ENCODE measurements at places on chromosomes 2 and 18. TPM values are rescaled to one million over a fixed set of nuclear protein-coding genes. Genes with fewer than 3 reads are reported as not detected.

- peaks cover under 1% of the 10 kb centered on the region for H3K27me3 ChIP-seq
- DNase-seq, result no peak
- H3K4me1 ChIP-seq, result no peaks in the 10 kb centered on the region
- no peaks in the 10 kb centered on the region for H3K36me3 ChIP-seq
Observed at GRCh38 chr2:62604336-62604735, 98.3 kb upstream of the TMEM17 start.

The ASB18 gene
- not detected for total RNA-seq

The LOXHD1 gene
- 0.47 TPM for total RNA-seq

DNA sequence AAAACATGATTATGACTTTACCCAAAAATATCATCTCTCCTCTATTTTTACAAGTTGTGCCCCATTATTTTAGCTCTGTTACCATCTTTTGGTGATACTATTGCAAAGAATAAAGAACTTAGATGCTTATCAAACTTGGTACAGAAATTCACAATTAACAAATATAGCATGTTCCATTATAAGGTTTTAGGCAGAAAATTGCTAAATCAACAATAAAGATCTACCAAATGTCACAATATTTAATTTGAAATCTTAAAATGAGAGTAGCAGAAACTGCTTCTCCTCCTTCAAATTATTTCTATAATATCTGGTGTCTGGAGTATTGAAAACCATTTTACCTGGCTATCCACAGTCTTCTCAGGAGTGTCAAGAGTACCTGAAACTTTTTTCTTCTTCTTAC is 8.7 kb downstream of the NIFK start:
- peaks cover 55% of the 10 kb centered on the region for H3K36me3 ChIP-seq
- no peak overlapping the region for H3K4me3 ChIP-seq
- no peak overlapping the region for H3K27ac ChIP-seq
- DNase-seq, result no peak
- H3K4me1 ChIP-seq, result peaks cover 22% of the 10 kb centered on the region

- H3K4me3 ChIP-seq, result no peak overlapping the region
- H3K27ac ChIP-seq, result no peak overlapping the region
- DNase-seq, result no peak
- peaks cover 20% of the 10 kb centered on the region for H3K27me3 ChIP-seq
Observed at GRCh38 chr18:34970106-34970505, 71.1 kb upstream of the MAPRE2 start.

DNA sequence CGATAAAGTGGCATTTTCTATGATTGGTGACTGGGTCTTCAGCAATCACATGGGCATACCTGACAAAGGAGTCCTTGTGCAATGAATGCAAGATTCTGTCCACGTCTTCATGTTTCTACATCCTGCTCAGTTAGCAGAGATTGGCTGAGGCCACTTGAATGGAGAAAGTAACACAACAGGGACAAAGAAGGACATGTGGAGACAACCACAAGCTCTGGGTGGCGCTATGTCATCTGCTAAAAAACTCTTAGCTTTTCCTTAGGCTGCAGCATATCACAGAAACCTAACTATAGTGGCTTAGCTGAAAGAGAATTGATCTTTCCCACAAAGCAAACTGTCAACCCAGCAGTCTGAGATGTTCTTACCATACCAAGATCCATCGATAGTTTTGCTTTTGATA is 1109.7 kb downstream of the SOCS6 start:
- H3K27me3 ChIP-seq, result no peaks in the 10 kb centered on the region
- H3K27ac ChIP-seq, result no peak overlapping the region
- no peak overlapping the region for H3K4me3 ChIP-seq
- H3K4me1 ChIP-seq, result no peaks in the 10 kb centered on the region
- DNase-seq, result no peak
- H3K36me3 ChIP-seq, result no peaks in the 10 kb centered on the region

DNA sequence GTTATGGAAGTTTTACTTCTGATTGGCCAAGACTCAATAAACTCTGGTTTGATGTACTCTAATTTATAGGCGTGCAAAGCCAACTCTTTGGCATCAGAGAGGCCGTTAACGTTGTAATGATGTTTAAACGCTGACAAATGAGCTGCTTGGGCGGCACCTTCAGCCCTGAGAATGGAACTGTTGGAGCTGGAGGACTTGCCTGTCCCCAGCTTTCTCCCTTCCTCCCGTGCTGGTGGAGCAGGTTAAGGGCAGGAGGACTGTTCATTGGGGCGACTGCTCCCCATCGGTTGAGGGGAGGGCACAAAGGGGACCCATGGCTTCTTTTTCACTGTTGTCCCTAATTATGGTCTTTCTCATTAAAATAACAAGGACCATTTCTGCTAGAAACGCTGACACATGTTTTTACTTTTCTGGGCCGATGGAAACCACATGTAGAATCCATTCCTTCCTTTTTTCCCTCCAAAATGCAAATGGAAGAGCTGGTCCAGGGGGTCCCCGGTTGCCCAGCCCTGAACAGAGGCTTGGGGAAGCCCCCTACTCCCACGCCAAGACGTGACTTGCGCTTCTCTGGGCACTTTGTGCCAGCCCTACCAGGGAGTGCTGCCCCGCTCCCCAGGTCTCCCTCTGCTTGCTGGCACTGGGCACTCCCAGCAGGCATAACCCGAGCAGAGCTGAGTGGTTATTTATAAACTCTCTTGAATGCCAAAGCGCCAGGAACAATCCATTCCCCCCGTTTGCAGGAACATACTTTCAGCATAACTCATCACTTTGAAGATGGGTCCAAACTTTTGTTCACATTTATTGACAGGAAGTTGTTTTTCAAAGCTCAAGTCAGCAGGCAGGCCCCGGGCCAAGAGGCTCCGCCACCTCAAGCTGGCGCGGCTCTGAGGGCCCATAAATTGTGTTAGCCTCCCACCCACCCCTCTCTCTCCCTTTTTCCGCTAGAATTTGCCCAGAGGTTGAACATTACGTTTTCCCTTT is 170.1 kb downstream of the ASB1 start:
- DNase-seq, result no peak
- no peaks in the 10 kb centered on the region for H3K27me3 ChIP-seq
- H3K27ac ChIP-seq, result no peak overlapping the region
- H3K4me3 ChIP-seq, result no peak overlapping the region
- H3K36me3 ChIP-seq, result no peaks in the 10 kb centered on the region
- H3K4me1 ChIP-seq, result no peaks in the 10 kb centered on the region

The PCGF1 gene
- total RNA-seq, result 28.5 TPM

The CDH20 gene
- total RNA-seq, result not detected

The ALKAL2 gene
- total RNA-seq, result not detected

DNA sequence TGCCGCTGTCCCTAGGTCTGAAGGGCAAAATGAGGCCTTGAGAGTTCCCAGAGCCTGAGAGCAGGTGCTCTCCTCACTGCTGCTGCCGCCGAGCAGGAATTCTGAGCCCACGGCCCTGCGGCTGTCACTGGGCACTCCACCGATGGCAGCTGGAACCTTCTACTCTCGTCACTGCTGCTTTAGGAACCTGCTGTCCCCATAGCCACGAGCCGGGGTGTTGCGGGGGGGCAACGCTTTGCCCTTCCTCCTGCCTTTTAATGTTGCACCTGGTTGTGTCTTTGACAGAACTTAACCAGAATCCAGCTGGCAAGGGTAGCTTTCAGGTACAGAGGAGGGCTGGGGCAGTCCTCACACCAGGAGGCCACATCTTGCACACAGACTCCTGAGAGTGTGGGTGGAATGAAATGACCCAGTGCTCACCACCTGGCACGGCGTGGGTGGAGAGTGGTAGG is 32.3 kb downstream of the NCK2 start:
- no peaks in the 10 kb centered on the region for H3K27me3 ChIP-seq
- H3K36me3 ChIP-seq, result peaks cover 51% of the 10 kb centered on the region
- peaks cover 92% of the 10 kb centered on the region for H3K4me1 ChIP-seq
- H3K4me3 ChIP-seq, result peak overlapping the region; percentile 63

The DUSP2 gene
- 21.2 TPM for total RNA-seq

Data from activated CD8-positive, alpha-beta T cell treated with anti-CD3 and anti-CD28 coated beads, Interleukin-2, amount 10 ng/mL, durations not matched to agents 7 days and 5 days (primary cell).